ENCODE measurements at places on chromosomes 5 and 9.

- no peak for DNase-seq
Measured at GRCh38 chr5:174501461-174502069, 222.8 kb upstream of the MSX2 start.

DNA sequence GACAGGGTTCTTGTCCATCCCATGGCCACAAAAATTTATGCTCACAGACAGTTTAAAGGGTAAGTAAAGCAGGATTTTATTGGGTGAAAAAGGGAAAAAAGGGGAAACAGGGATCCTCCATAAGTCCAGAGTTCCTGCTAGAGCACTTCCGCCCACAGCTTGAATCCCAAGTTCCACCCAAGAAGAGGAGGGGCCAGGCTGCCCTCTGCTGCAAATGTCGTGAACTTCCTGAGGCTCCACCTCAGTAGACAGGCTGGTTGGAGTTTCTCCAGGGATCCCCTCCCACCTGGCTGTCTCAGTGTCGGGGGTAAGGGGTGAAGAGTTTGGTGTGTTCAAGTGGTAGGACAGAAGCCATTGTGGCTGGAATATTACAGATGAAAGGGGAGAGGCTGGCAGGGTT is 275.0 kb upstream of the SGCD start:
- DNase-seq, result no peak

GRCh38 chr5:159409801-159410200 is 79.5 kb upstream of the IL12B start:
- DNase-seq, result no peak

- DNase-seq, result no peak
Measured at GRCh38 chr5:67416133-67416937, 219.7 kb upstream of the CD180 start.

DNA sequence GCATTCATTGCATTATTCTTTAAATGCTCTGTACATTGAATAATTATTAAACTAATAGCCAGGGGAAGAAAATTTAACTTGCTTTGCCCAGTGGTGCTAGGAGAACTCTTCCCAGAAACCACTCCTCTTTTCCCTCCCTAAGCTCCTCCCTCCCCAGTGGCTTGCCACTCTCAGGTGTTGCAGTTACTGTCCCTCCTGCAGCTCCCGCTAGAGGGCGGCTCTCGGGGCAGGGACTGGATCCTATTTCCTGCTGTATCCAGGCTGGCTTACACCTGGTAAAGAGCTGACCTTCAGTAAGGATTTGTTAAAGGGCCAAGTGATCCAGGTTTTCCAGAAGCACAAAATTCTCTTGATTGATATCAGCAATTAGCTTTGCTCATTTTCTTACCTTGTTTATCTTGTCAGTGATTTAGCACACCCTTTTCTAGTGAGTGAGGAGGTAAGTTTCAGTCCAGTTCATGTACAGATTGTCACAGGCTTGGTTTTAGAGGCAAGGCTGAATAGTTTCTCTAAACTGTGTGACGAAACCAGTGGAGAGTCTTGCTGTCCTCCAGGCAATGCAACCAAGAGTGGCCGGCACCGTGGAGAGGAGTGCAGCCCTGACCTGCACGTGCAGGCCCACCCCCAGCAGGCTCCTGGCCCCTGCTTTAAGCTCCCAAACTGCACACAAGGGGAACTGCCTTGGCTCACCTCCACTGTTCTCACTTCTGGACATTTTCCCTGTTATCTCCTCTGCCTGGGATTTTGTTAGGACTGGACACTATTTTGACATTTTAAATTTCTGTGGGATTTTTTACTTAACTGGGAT is 423.8 kb downstream of the SPOCK1 start:
- no peak for DNase-seq

DNA sequence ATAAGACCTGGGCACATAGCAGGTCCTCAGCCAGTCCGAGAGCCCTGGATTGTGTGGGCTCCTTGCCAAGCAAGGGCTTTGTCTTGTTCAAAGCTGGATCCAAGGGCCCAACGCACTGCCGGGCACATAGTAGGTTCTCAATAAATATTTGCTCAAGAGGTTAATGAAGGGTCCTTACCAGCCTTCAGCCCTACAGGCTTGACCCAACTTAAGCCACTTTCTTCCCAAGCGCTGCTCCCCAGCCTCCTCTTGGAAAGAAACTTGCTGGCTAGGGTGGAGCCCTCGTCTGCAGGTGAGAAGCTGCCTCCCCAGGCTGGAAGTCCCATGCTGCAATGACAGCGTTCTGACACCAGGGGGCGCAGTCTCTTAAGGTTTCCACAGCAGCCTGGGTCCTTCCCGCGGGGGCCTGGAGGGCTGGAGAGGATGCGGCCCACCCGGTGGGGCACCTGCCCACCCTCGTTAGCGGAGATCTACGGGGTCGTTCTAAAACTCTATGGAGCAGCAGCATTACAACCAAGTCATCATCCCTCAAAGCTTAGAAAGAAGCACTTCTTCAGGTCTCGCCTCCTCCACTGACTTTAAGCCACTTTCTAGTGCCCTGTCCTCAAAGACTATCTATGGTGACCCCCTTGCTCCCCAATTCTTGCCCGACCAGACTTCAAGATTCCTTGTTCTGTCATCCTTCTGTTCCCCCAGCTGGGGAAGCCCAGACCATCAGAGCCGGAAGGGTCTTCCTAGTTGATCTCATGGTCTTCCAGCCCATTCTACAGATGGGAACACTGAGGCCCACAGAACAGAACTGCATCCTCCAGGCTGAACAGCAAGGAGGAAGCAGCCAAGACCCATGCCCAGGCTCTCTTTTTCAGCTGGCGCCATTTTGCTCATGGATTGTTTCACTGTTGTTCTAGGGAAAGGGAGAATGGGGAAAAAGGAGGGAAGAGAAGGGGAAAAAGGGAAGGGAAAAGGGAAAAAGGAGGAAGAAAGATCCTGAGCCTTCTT is 115.4 kb downstream of the LHX2 start:
- peak; percentile 50 for DNase-seq

- no peak for DNase-seq
Measured at GRCh38 chr5:143395638-143396352, 7.7 kb downstream of the NR3C1 start.

DNA sequence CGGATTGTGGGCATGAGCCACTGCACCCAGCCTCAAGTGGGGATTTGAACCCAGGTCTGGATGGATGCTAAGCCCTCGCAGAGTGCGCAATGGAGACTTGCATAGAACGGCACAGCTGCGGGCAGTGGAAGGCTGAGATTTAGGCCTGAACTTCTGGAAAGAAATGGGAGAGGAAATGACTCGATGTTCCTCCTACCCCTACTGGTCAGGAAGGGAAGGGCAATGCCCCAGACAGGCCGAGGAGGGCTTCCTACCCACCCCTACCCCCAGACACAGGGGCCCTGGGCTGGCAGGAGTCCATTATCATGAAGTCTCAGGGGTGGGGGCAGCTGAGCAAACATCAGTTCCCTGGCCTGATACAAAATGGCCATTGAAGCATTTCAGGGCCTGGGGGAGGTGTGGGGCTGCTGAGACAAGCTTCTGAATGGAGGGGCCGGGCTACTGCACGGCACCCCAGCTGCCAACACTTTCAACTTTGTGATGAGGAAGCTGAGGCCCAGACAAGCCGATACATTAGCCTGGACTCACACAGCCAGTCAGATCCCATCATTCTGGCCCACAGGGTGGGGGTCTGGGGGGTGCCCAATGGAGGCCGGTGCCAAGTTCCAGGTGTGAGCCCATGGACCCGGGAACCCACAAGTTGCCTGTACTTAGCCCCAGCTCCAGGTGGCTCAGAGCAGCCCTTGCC is 13.5 kb upstream of the WDR38 start:
- no peak for DNase-seq

DNA sequence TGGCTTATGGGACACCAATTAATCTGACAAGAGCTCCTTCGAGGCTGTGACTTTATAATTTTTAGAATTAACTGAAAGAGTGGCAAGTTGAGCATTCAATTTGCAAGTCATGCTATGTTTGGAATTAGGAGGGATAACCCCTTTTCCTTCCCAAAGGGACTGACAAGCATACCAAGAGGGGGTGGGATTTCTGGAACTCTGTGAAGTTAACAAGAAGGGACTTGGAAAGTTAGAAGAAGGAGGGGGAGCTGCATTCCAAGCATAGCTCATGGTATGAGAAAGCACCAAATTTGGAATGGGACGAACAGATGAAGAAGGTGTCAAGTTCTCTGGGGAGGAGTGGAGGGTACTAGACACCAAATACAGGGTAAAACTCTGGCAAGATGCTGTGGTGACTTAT is 8.9 kb upstream of the PALM2AKAP2 start:
- DNase-seq, result no peak

GRCh38 chr9:69223605-69224004 is 49.5 kb downstream of the TJP2 start:
- no peak for DNase-seq

- DNase-seq, result no peak
Measured at GRCh38 chr9:109811876-109812275, 31.9 kb downstream of the PALM2AKAP2 start.

Data from stimulated activated CD8-positive, alpha-beta memory T cell treated with anti-CD3 and anti-CD28 coated beads, Interleukin-4, amount 100 ng/mL, for 4 hours (primary cell).